ENCODE measurements at places on chromosomes 7 and 10.

- DNase-seq: no peak
Measured at GRCh38 chr7:92071032-92071431, 63.2 kb downstream of the CYP51A1 start.

- peak; percentile 74 for DNase-seq
Measured at GRCh38 chr10:3045471-3046209, 21.7 kb upstream of the PFKP start.

DNA sequence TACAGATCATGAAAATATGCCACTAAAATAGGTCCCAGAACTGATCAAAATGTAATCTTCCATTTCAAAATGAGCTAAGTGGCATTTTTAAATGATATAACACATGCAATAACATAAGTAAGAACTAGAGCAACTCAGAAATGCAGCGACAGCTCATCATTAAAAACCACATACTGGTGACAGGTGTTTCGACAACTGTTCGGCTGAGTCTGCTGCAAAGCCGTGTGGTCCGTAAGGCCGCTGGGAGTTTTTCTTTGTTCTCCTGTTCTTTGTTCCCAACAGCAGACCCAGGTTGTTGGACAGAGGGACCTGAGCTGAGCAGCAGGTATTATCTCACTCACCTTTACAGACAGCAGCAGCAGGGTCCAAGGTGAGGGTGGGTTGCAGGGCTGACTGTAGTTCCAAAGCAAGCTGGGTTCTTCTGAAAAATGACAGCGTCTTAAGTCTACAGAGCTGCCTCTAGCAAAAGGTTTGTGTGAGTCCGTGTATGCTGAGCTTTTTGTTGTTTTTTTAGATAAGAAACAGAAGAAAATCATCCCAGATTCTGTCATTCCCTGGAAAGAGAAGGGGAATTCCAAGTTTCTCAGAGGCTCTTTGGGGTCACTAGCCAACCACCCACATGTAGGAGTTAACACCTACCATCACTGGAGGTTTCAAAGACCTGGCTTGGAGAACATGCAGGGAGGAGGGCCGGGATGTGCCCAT is 45.4 kb upstream of the MACROH2A2 start:
- DNase-seq: no peak

DNA sequence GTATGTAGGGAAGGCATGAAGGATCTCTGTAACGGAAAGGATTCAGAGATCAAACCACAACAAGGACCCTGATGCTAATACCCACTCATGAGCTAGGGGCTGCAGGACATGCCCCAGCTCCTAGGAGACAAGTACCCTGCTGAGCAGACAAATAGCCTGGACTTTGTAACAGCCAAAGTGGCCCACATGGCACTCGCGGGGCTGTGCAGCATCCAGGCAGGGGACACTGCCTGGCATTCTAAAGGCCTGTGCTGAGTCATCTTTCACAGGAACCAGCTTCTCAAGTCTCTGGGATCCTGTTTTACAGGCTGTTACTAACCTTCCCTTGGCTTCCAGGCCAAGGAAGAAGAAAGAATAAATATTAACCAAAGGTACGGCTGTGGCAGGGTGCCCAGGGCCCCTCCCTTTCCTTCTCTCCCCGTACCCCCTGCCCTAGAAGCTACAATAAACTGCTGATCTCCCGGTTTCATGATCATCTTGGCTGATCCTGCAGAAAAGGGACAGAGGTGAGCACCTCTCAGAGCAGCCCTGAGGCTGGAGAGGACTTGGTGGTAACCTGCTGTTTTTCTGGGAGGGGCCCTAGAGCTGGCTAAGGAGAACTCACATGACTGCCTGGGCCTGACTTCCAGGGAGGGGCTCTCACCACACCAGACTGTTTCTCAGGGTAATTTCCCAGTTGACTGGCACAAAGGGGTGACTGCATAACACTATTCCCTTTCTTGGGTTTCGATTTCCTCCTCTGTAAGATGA is 4.2 kb upstream of the RPEL1 start:
- DNase-seq: no peak

- DNase-seq: no peak
Measured at GRCh38 chr7:108308903-108309302, 147.3 kb downstream of the NRCAM start.

DNA sequence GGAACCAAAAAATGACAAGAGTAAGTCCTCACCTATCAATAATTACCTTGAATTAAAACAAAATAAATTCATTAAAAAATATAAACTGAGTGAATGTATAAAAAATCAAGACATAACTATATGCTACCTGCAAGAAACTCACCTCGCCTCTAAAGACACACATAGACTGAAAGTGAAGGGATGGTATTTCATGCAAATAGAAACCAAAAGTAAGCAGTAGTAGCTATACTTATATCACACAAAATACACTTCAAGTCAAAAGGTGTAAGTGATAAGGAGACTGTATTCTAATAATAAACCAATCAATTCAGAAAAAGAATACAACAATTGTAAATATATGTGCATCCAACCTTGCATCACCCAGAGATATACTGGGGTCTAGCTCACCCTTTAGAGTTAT is 332.6 kb downstream of the SH2D4B start:
- no peak for DNase-seq

DNA sequence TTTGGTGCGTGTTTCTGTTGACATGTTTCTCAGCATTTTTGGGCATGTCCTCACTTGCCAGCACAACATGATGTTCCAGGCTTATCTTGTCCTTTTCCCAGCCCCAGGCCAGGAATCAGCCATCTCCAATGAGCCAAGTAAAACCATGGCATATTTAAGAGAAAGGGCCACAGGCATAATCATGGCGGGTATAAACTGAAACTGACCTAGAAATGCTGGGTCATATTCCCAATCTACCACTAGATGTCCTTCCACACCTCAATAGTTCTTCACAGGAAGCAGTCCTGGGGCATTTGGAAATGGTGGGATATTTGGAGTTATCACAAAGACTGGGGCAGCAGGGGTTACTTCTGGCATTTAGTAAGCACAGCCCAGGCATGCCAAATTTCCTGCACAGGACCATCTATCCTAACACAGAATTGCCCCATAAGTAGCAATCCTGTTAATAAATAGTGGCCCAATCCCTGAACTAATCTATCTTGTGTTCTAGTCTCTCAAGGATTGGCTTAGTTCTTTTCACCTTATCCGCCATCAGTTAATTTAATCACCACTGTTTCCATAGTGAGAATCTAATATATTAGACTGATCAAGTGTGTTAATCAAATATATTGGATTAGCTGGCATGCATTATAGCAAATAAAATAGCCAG is 101.6 kb downstream of the NPSR1 start:
- DNase-seq: no peak

DNA sequence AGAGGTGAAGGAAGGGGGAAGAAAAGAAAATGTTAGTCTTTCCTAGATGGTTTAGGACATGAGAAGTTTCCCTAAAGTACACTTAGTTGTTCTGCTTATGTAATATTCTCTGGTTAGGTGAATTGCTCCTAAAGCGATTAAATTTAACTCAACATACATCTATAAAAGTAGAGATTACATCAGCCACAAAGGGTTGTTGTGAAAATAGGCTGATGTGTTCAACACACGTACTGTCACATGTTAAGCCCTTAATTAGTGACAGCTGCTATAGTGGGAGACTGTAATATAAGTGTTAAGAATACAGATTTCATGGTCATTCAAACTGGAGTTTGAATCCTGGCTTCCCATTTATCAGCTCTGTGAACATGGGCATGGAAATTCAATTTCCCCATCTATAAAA is 12.8 kb downstream of the HECTD2 start:
- no peak for DNase-seq
